ENCODE measurements at places on chromosomes 3 and 15.
A peak's percentile ranks its signal among the peaks of the same experiment; 100 is the strongest.

GRCh38 chr3:187909866-187910265 is 164.6 kb upstream of the BCL6 start:
- no peak overlapping the region for H3K4me3 ChIP-seq
- H3K27ac ChIP-seq: no peak overlapping the region
- H3K36me3 ChIP-seq: no peaks in the 10 kb centered on the region
- no peaks in the 10 kb centered on the region for H3K27me3 ChIP-seq
- DNase-seq: no peak

DNA sequence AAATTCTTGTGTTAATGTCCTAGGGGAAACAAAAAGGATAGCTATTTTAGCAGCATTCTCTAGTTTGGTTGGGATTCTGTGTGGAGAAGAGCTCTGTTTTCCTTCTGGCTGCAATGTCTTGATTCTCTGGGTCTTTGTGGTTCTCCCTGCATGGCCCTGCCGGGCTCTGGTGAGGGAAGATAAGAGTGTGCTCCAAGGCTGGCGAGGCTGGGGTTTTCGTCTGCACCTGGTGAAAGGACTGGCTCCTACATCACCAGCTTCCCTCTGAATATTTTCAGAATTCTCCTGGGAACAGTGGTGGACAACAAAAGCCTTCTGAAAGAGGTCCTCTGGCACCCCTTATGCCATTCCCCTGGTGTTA is 38.1 kb upstream of the SFMBT1 start:
- H3K27me3 ChIP-seq: no peaks in the 10 kb centered on the region
- H3K4me1 ChIP-seq: no peaks in the 10 kb centered on the region
- H3K4me3 ChIP-seq: no peak overlapping the region
- no peak overlapping the region for H3K27ac ChIP-seq
- DNase-seq: no peak
- H3K36me3 ChIP-seq: peaks cover 22% of the 10 kb centered on the region

- H3K4me1 ChIP-seq: no peaks in the 10 kb centered on the region
- H3K4me3 ChIP-seq: no peak overlapping the region
- no peak for DNase-seq
- H3K36me3 ChIP-seq: peaks cover 4% of the 10 kb centered on the region
- no peak overlapping the region for H3K27ac ChIP-seq
Observed at GRCh38 chr3:41267975-41268640, 68.8 kb downstream of the CTNNB1 start.

- no peaks in the 10 kb centered on the region for H3K4me1 ChIP-seq
- H3K27me3 ChIP-seq: no peaks in the 10 kb centered on the region
- H3K36me3 ChIP-seq: peaks cover 41% of the 10 kb centered on the region
- DNase-seq: no peak
- H3K4me3 ChIP-seq: no peak overlapping the region
Observed at GRCh38 chr15:68154923-68155559, 50.1 kb downstream of the CALML4 start.

GRCh38 chr3:19668163-19668562 is 265.9 kb downstream of the EFHB start:
- no peak for DNase-seq
- H3K36me3 ChIP-seq: no peaks in the 10 kb centered on the region
- no peak overlapping the region for H3K27ac ChIP-seq
- H3K4me1 ChIP-seq: no peaks in the 10 kb centered on the region
- H3K4me3 ChIP-seq: no peak overlapping the region

DNA sequence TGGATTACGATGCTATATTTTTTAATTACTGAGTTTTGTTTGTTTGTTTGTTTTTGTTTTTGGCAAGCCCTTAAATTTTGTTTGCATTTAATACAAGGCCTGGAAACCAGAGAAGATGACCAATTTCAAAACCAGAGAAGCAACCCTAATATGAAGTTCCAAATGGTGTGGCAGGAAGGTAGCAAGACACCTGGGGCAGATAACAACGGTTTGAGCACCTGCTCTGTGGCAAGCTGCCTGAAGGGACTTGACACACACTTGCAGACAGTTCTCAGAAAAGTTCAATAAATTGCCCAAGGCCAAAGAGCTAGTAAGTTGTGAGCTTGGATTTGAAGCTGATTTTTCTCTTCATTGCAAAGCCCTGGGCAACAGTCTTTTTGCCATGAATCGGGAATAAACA is 151.2 kb upstream of the UBE2E1 start:
- H3K4me3 ChIP-seq: no peak overlapping the region
- peak overlapping the region; percentile 80 for H3K27ac ChIP-seq
- H3K27me3 ChIP-seq: no peaks in the 10 kb centered on the region
- no peaks in the 10 kb centered on the region for H3K36me3 ChIP-seq
- no peak for DNase-seq
- peaks cover 62% of the 10 kb centered on the region for H3K4me1 ChIP-seq
